ENCODE measurements at places on chromosomes 4 and X. TPM values are rescaled to one million over a fixed set of nuclear protein-coding genes. Genes with fewer than 3 reads are reported as not detected.

TMPRSS11A gene
- not detected for total RNA-seq

FAM47E gene
- total RNA-seq = 1.4 TPM

IL2RG gene
- total RNA-seq = not detected

MAGEB1 gene
- total RNA-seq = 0.30 TPM

MMAA gene
- 4.1 TPM for total RNA-seq

HPGD gene
- 6.2 TPM for total RNA-seq

HDX gene
- 3.1 TPM for total RNA-seq

EMCN gene
- total RNA-seq = not detected

CXCL8 gene
- not detected for total RNA-seq

GABRQ gene
- 3.8 TPM for total RNA-seq

PABPC1L2B gene
- total RNA-seq = 0.11 TPM

SH3RF1 gene
- 4.2 TPM for total RNA-seq

SMIM43 gene
- total RNA-seq = not detected

GPM6B gene
- total RNA-seq = 205 TPM

CTPS2 gene
- 67.8 TPM for total RNA-seq

DMP1 gene
- not detected for total RNA-seq

ESX1 gene
- total RNA-seq = not detected

RASSF6 gene
- 0.66 TPM for total RNA-seq

SPP1 gene
- 98.0 TPM for total RNA-seq

SLBP gene
- 82.2 TPM for total RNA-seq

DIPK2B gene
- not detected for total RNA-seq

ARHGAP36 gene
- 0.30 TPM for total RNA-seq

DLG3 gene
- total RNA-seq = 42.3 TPM

ZNF141 gene
- 25.0 TPM for total RNA-seq

GABRB1 gene
- not detected for total RNA-seq

ZCCHC18 gene
- 6.0 TPM for total RNA-seq

CXCL10 gene
- not detected for total RNA-seq

SEL1L3 gene
- total RNA-seq = 25.1 TPM

GDPD2 gene
- total RNA-seq = 1.5 TPM

TNIP3 gene
- not detected for total RNA-seq

LDB2 gene
- total RNA-seq = 94.0 TPM

SPANXN3 gene
- not detected for total RNA-seq

PRPS2 gene
- 65.4 TPM for total RNA-seq

ADAD1 gene
- total RNA-seq = not detected

PLRG1 gene
- total RNA-seq = 104 TPM

UVSSA gene
- total RNA-seq = 12.6 TPM

NKX3-2 gene
- total RNA-seq = 0.52 TPM

MAGEA4 gene
- 138 TPM for total RNA-seq

TACR3 gene
- total RNA-seq = 0.28 TPM

All from H7 (cell line).